ENCODE measurements at places on chromosomes 2 and 18.

- DNase-seq: no peak
Observed at GRCh38 chr2:70728128-70728527, 39.9 kb downstream of the ADD2 start.

- DNase-seq: no peak
Observed at GRCh38 chr2:21277068-21278056, 153.6 kb downstream of the TDRD15 start.

GRCh38 chr2:237639836-237640220 lies 12.4 kb downstream of the LRRFIP1 start:
- no peak for DNase-seq

- no peak for DNase-seq
Observed at GRCh38 chr2:226943862-226944620, 108.2 kb downstream of the RHBDD1 start.

- no peak for DNase-seq
Observed at GRCh38 chr2:8239531-8240088, 442.2 kb upstream of the ID2 start.

DNA sequence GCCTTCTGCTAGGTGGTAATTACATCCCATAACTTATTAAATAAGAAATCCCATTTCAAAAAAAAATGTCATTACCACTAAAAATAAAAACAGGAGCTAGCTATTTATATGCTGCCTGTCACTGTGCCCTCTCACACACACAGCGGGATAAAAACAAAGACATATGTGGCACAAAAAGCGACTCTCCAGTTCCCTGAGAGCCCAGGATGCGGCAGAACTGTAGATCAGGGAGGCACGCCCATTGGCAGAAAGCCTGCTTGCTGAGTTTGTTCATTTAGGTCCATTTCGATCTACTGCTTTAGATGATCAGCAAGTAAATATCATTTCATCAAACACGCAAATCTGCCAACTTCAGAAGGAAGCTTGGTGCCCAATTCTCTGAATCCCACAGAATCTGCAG lies 124.4 kb downstream of the TMEM163 start:
- DNase-seq: peak; percentile 33
